Smooth muscle cell of bladder (primary cell): ENCODE measurements at places on chromosomes 4 and X. TPM values are rescaled to one million over a fixed set of nuclear protein-coding genes. Genes with fewer than 3 reads are reported as not detected.

Gene PLXNB3
- total RNA-seq, result 1.3 and 3.9 TPM in 2 replicates

Gene POU4F2
- total RNA-seq, result not detected in 2 replicates

Gene DDIT4L
- total RNA-seq, result 4.6 and 5.9 TPM in 2 replicates

Gene ARMCX2
- total RNA-seq, result 76.7 and 109 TPM in 2 replicates

Gene TKTL2
- total RNA-seq, result under 0.01 TPM in 1 of 2 replicates, not detected in the other

Gene TRIM75
- total RNA-seq, result not detected in 2 replicates

Gene SULT1B1
- under 0.01 and 0.14 TPM in 2 replicates for total RNA-seq

Gene DCAF12L1
- not detected in 2 replicates for total RNA-seq

Gene SPACA5
- not detected in 2 replicates for total RNA-seq

Gene TMEM187
- 6.4 and 8.2 TPM in 2 replicates for total RNA-seq

Gene GAGE12J
- not detected in 2 replicates for total RNA-seq

Gene GPC3
- total RNA-seq, result 1.9 and 2.6 TPM in 2 replicates

Gene GABRB1
- 0.18 TPM in 1 of 2 replicates, not detected in the other for total RNA-seq

Gene TEX13A
- total RNA-seq, result not detected in 2 replicates

Gene GBA3
- total RNA-seq, result not detected in 2 replicates

Gene TLL1
- total RNA-seq, result 0.09 and 0.14 TPM in 2 replicates

Gene EGFL6
- total RNA-seq, result 0.28 and 1.00 TPM in 2 replicates

Gene S100G
- total RNA-seq, result not detected in 2 replicates

Gene FGFR3
- total RNA-seq, result 1.6 and 1.7 TPM in 2 replicates

Gene SSX2
- total RNA-seq, result not detected in 2 replicates

Gene PDE6B
- 1.1 and 1.3 TPM in 2 replicates for total RNA-seq

Gene FAM184B
- under 0.01 TPM in 1 of 2 replicates, not detected in the other for total RNA-seq

Gene TLR7
- total RNA-seq, result not detected in 2 replicates

Gene ZAR1
- not detected in 2 replicates for total RNA-seq

Gene SSR4
- total RNA-seq, result 163 and 186 TPM in 2 replicates

Gene MEPE
- total RNA-seq, result not detected in 2 replicates

Gene IL13RA2
- 440 and 612 TPM in 2 replicates for total RNA-seq

Gene IL21
- not detected in 2 replicates for total RNA-seq

Gene HTR2C
- under 0.01 TPM in 2 replicates for total RNA-seq

Gene CPE
- total RNA-seq, result 1.3 and 3.5 TPM in 2 replicates

Gene TRPC3
- total RNA-seq, result 2.0 and 2.3 TPM in 2 replicates

Gene SASH3
- not detected in 2 replicates for total RNA-seq
